ENCODE measurements at places on chromosomes 11 and 22.

- no peak for DNase-seq
Measured at GRCh38 chr22:43136255-43136654, 6.9 kb downstream of the MCAT start.

DNA sequence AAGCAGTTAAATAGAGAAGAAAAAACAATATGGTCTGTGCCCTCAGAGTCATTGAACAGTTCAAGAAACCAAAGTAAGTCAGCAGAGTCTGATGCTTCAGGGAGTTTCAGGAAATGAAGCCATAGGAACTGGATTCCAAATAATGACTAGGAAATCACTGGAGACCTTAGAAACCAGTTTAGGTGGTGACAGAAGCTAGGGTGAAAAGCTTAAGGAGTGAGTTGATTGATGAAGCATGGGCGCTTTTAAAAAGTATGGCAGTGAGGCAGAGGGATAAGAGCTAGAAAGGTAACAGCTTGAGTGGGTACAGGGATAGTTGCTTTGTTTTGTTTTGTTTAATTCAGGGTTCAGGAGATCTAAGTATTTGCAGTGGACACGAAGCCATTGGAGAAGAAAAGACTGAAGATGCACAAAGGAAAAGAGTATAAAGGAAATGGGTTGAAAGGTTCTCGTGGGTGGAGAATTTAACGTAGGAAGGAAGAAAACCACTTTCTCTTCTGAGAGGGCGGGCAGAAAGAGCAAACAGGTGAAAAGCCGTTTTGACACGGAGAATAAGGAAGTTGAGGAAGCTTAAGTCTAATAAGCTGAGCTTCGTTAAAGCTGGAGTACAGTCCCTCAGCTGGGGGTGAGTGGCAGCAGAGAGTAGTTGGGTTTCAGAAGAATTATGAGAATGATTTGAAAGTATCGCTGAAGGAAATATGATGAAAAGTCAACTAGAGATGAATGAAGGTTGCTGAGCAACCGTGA lies 14.8 kb downstream of the SGSM3 start:
- no peak for DNase-seq

GRCh38 chr11:2621894-2622293 lies 77.9 kb downstream of the KCNQ1OT1 start:
- DNase-seq: no peak

DNA sequence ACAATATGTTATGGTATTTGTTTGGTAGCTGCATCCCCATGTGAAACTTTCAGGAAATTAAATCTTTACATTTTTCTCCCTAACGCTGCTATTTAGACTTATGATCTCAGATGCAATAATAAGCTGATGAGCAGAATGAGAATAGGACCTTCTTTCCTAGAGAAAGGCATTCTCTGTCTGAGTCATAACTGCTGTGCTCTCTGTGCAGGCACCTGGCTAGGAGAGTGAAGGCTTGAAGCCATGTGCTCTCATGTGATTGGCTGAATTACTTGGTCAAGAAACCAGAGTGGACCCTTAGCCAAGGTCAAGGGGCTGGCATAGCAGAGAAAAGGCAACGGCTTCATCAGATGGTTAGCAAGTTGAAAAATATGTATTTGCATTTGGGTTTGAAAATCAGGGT lies 185.0 kb downstream of the ADAMTS15 start:
- no peak for DNase-seq

Data from NCI-H2171 (cell line).